OCI-LY7 (cell line): ENCODE measurements at places on chromosomes 5 and 9.

- DNase-seq, result no peak
Observed at GRCh38 chr9:136495238-136495800, 12.5 kb upstream of the SEC16A start.

DNA sequence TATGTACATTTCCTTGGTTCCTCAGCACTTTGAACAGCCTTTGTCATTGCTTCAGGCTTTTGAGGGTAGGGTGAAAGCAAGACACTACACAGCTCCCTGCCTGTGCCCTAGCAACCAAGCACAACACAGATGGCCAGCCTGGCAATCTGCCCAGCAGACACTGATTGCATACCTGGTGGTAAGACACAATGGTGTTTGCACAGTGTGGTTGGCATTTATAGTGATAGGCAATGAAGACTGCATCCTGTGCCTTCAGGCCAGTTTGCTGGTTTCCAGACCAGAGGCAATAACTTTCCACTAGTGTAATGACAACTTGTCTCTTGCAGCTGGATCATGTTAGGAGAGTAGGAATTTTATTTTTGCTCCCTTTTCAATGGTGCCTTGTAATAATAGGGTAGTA lies 144.5 kb upstream of the TNC start:
- DNase-seq, result no peak

DNA sequence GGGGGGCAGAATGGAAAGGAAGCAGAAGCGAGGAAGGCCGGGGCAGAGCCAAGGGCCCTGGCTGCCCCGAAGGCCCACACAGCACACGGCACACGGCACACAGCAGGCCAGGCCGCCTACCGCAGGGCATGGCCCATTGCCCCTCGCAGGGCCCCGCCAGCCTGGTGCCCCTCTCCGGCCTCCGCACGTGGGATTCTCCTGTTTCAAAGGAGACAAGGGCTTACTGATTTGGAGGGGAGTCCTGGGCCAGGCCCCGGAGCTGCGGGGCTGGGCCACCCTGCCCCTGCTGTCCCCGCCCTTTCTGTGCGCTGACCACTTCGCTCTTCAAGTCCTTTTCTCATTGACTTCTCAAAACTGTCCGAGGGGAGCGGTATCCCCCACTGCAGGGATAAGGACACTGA lies 7.7 kb upstream of the PHYKPL start:
- no peak for DNase-seq

DNA sequence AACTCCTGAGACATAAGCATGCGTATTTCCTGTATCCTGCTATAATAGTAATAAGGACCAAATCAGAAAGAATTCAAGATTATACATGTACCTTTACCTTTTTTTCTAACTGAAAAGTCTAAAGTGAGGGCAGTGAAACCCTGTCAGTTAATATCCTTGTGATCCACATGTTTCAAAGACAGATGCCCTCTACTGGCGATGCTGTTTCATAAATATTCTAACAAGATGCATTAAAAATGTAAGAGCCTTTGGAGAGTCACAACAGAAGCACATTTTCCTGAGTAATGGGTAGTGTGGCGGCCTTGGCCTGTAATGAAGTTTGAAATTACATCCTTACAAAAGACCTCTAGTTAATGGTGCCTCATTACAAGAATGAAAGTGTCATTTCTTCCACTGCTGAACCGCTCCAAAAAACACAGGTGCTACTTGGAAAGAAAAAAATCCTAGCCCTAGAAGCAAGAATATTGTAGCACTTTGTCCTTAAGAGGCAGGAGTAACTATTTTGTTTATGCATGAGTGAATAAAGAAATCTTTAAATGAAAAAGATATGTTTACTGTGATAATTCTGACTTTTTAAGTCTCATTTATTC lies 232.6 kb downstream of the EPB41L4A start:
- DNase-seq, result peak; percentile 57

DNA sequence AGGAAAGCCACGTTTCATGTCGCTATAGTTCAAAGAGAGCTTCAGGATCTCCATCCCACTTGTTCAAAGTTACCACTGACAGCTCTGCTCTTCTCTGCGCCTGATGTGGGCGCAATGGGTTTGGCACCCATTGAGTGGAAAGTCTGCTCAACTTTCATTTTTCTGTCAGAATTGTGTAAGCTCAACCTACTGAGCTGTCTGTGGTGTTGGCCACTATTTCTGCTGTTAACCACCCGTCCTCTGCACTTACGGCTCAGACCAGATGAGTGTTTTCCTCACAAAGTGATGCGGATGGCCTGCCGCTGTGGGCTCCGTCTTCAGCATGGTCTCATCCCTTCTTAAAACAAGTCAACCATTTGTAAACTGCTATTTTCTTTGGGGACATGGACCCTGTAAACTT lies 131.2 kb downstream of the WNK2 start:
- DNase-seq, result no peak

DNA sequence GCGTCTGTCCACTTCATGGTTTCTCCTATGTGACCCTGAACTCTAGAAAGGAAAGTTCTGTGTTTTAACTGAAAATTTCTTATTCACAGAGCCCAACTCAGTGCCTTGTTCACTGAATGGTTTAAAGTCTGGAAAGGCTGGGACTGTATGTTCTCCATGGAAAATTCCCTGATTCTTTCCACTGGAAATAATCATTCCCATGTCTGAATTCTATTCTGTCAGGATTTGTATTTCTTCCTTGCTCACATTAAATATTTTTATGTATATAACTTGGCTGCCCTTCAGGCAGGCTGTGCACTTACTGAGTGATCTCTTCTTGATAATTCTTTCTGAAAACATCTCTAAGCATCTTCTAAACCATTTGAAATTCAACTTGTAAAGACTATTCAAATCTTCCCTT lies 1126.9 kb upstream of the DMAC1 start:
- DNase-seq, result no peak

GRCh38 chr9:131578731-131579504 lies 33.6 kb downstream of the PRRT1B start:
- DNase-seq, result peak; percentile 51

GRCh38 chr9:77015327-77016048 lies 4.0 kb upstream of the FOXB2 start:
- DNase-seq, result no peak

DNA sequence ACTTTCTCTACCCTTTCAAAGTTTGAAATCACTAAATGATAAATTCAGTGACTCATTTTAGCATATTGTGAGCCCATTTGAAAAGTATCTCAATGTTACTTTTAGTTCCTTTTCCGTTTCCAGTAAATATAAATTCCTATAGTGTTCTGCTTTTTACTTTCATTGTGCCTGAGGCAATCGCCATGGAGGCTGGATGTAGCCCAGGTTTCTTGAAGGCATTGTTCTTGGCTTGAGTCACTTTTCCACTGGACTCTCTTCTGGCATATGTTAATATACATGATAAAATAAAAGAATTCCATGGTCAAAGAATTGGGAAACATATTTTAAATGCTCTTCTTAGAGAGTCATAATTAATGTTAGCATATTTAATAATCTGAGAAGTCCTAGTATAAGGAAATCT lies 327.0 kb downstream of the IZUMO3 start:
- no peak for DNase-seq

DNA sequence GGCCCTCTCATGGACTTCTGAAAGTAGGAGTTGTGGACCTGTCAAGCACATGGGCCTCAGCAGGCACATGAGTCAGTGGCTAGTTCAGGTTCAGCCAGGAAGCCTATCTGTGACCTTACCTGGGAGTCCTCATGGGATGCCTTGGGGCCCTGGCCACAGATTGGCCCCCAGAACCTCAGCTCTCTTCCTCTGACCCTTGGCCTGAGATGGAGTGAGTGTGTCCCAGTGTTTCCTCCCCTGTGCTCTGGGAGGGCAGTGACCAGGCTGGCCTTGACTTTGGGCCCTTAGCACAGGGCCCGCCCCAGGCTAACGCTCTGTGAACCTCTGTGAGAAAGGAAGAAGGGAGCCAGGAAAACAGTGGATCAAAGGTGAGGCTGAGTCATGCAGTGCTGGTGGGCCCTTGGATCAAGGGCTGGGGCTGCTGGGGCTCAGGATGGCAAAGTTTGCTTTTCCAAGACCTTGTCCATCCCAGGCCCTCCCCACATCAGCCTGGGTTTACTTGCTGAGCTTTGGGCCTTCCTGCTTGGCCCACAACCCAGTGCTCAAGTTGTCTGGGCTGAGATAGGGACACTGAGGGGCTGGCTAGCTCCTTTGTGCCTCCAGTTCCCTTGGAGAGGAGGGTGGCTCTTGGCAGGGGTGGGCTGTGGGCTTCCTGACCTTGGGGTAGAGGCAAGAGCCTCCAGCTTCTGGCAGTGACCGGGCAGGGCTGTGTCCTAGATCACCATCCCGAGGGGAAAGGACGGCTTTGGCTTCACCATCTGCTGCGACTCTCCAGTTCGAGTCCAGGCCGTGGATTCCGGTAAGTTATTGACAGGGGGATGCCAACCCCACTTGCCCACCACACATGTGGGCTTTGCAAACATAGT lies 41.4 kb downstream of the RGS3 start:
- no peak for DNase-seq

- DNase-seq, result peak; percentile 44
Observed at GRCh38 chr9:93096131-93096802, at the start of gene CARD19. TSS of gene CARD19 (plus strand) at chr9:93096217. CDS start at chr9:93096346, 129 bp downstream.

- DNase-seq, result no peak
Observed at GRCh38 chr9:365436-365835, 150.8 kb downstream of the DOCK8 start.

- DNase-seq, result no peak
Observed at GRCh38 chr5:53777864-53778618, 217.6 kb downstream of the NDUFS4 start.

DNA sequence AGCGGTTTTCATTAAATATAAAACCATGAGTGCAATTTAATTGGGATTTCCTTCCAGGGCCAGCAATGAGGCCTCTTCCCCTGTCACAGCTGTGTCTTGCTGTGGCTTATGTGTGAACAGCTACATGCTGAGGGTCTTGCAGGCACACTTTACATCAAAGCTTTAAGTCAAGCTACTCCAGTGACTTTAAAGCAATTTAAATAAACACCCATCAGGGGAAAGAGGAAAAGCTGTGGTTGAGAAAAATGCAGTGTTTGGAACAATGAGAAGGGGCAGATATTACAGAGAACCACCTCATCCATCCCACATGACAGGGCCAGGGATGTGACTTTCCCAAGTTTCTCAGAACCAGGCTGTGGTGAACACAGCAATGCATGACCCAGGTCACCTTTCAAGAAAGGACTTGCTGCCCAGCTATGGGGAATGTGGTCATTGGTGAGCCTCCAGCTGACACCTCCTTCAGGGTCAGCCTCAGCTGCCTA lies 115.9 kb upstream of the LPAR1 start:
- no peak for DNase-seq

DNA sequence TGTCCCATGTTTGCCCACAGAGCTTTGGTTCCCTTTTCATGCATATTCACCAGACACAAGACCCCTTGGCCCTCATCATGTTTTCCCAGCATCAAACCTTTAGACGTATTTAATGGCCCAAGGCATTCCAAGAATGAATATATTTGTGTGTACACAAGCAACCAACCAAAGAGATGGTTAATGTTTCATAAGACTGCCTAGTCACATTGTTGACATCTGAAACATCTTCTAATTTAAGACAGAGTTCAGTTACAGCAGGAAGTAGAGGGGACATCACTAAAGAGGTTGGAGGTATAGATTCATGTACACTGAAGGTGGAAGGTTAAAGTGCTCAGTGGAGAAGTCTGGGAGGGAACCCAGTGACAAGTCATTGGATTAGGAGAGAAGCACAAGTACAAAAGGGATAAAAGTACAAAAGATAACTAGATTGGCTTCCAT lies 49.1 kb downstream of the SUSD1 start:
- no peak for DNase-seq

DNA sequence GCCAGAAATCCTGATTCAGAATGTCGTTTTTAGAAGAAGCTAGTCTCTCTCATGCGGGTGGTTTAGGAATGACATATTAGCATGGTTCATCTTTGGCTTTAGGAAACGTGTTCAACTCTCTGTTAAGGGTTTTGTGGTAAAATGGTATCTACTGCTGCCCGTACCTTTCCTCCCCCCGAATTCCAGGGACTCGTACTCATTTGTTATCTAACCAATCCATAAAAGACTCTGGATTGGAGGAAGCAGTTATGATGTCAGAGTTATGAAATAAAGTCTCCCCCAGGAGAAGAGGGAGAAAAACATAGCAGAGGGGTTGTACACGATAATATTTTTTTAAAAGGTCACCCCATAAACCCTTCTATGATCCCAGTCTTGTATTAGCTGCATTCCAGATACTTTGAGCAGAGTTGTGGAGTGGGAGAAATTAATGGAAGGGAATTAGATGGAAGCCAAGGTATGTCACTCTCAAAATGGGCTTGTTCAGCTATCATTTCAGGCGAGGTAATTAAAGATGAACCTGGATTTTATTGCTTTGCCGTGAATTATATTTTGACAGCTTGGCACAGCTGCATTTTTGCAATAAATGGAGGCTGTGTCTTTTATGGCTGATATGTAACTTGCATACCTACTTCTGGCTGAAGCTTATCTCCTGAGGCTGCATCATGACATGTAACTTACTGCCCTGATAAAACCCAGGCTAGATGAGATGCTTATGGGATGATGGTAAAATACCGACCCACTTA lies 31.3 kb downstream of the RAI14 start:
- no peak for DNase-seq

GRCh38 chr5:142446131-142446959 lies 121.5 kb upstream of the SPRY4 start:
- no peak for DNase-seq

DNA sequence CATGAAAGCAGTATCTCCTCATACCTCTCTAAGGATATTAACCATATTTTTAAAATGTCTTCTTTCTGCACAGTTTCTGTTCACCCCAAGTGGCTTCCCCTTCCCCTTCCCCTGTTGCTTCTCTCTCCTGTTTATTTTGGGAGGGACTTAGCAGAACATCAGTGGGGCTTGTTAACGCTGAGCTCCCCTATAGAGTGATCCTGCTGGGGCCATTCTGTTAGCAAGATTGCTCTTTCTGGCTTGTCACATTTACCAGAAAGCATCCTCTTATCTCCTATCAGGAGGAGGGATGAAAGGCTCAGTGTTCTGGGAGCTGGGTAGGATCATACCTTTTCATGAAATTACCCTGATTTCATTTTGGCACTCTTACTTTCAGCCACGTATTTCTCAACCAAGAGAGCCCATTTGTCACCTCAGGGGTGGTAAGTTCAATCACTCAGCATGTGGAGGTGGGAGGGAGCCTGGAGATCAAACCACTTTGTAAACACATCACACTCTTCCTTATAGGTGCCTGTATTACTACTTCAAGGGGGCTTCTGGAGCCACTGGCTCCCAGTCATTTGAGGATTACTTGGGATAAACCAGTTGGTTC lies 16.7 kb downstream of the NXNL2 start:
- no peak for DNase-seq

GRCh38 chr5:170484459-170484831 lies 19.4 kb upstream of the KCNIP1 start:
- DNase-seq, result no peak

DNA sequence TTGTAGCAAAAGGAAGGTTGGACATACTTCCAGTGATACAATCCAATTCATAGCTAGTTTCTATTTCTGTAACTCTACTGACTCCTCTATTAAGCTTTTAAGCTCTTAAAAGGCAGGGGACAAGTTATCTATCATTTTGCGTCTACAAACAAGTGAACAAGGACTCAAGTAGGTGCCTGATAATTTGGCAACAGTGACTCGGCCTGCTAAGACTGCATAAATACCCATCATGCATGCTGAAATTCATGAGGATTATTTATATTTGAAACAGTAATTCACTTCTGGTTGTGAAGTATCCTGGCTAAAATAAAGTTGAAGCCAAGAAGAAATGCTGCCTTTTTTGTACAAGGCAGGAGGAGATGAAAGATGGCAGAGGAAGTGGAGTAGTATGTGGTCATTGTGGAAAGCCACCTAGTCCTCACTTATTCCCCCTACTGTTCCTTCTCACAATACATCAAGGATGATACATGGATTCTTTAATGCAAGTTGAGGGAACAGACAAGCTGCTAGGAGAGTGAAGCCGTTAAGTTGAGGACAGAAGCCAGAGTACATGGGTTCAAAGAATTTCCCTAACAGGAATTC lies 74.0 kb downstream of the MRPS27 start:
- DNase-seq, result peak; percentile 14

GRCh38 chr9:75132244-75132643 lies 43.9 kb downstream of the OSTF1 start:
- no peak for DNase-seq
